ENCODE measurements at places on chromosomes 7 and 10.

- no peak for DNase-seq
Measured at GRCh38 chr7:147012666-147013065, 896.1 kb downstream of the CNTNAP2 start.

- DNase-seq: no peak
Measured at GRCh38 chr7:138603549-138604318, 97.4 kb downstream of the SVOPL start.

DNA sequence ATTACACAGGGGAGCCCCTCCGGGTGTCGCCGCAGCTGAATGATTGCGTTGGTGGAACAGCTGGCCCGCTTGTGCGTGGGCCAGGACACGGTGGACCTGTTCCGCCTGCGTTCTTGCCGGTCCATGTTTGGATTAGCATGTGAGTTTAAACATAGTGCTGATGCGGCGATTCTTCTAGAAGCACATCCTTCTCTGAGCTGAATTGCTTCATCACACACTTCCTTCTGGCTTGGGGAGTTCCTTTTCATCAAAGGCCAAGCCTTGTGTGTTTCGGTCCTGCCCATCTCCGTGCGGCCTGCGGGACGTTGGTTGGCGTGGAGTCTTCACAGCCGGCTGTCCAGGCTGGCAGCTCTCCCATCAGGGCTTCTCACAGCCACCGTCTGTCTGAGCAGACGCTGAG, 45.5 kb upstream of the SLC29A4 start:
- no peak for DNase-seq

DNA sequence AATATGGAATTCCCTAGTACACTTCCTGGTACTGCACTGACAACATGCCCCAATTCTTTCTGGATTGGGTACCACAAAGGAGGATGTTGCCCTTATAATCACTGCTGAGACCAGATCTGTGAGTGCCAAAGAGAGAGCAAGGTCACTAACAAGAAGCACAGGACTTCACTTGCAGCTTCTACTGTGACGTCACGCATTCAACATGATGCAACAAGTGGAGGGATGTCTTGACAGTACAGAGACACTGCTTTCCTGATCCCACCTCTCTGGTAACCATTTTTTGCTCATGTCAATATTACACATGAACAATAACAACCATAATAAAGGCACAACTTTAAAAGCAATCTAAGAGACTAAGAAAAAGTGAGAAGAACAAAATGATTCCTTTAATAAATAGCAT, 414.1 kb upstream of the LRRN3 start:
- DNase-seq: no peak

DNA sequence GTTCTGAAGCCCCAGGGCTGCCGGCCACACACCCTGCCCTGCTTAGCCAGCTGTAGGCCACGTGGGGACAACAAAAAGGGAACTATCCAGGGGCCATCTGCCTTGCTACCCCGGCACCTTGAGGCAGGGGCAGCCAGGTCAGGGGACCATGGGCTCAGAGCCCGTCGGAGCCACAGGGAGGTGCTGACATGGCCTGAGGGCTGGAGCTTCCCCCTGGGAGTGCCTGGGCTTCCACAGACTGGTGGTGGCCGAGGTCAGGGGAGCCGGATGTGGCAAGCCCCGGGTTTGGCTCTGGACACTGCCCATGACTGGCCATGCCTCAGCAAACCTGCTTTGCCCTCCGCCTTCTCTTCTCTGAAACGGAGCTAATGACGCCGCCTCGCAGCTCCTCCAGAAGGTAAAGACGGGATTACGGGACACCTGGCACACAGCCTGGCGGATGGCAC, 178.5 kb downstream of the EBF3 start:
- DNase-seq: no peak

Measured in stimulated activated CD4-positive, alpha-beta T cell treated with anti-CD3 and anti-CD28 coated beads, Interleukin-12 subunit alpha, Interleukin-12 subunit beta, amount 100 ng/mL, for 24 hours (primary cell).